ENCODE measurements at places on chromosomes 4 and X. TPM values are rescaled to one million over a fixed set of nuclear protein-coding genes. Genes with fewer than 3 reads are reported as not detected.

DNA sequence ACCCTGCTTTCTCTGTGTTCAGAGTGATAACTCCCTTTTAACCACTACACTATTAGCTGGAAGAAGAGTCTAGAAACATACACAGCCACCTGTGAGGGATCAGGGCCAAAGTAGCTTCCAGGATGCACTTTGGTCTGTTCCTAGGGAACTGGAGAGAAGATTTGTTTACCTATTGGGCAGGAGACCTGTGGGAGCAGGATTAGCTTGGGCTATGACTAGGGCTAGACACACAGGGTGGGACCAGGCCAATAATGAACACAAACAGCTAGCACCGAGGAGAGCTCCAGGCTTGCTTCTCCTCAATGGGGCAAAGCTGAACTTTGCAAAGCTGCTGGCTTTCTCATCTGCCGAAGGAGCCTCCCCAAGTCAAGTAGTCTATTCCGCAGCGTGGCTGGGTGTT, 24.4 kb upstream of the MAP7D3 start:
- no peak for DNase-seq

GRCh38 chrX:44795945-44796450, 47.8 kb upstream of the DUSP21 start:
- no peak for DNase-seq

DNA sequence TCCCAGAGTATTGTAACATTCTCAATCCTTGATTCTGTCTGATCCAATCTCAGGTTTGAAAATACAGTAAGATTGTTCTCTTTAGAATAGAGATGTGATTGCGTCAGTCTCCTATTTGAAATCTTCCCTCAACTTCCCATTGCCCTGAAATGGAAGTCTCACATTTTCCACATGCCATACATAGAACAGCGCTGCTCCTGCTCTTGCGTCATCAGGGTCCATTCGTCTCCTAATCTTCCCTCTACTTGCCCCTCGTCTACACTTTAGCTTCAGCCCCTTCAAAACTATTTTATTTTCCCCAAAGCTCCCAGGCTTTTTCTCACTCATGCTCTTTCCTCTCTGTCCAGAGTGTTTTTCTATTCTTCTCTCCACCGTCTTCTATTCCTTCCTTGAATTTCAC, 301.7 kb upstream of the MAGEB2 start:
- no peak for DNase-seq

GRCh38 chr4:142379277-142380051, 466.6 kb downstream of the INPP4B start:
- DNase-seq: peak; percentile 35

DNA sequence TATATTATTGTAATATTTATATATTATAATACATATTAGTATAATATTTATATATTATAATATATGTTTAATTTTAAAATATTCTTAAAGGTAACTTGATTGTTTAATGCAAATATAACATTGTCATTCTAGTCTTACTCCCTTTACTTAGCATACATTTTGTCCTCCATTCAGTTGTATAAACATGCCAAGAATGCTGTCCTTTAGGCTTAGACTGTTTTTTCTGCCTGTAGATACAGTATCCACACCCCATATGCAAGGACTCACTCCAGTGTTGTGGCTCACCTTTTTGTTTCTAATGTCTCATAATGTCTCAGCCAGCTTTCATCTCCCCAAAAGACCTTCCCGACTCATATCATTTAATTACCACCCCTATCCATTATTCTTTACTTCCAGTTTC, 2110.0 kb downstream of the PCDH7 start:
- DNase-seq: no peak

DNA sequence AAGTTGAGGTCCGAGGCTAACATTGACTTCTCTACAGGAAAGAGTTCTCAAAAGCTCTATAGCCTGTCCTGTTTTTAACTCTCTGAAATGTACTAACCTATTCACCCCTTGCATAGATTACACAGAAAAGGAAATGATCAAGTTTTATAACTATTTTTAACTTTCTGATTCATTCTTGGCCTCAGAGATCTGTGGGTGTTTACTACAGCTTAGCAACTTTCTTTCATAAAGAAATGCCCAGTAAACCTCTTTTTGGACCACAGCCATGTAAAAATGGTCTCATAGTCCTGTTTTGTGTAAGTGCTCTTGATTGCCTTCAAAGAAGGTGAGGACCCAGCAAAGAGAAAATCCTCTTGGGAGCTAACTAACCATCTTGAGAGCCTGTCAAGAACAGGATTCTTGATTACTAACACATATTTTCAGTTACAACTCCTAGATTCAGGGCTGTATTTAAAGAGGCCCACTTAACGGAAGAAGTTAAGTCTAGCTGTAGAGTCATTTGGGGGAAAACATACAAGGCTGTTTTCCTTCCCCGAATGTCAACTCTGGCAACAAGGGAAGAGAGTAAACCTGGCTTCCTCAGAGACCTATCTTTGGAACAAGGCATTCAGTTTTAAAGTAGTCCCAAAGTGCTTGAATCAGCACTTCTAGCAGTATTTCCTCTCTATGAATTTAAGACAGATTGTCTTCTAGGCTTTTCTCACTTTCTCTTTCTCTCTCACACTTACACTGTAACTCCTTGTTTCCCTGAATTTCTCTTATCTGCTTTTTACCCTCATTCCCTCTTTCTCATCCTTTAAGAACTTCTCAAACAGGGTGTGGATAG, 78.2 kb downstream of the IL21 start:
- DNase-seq: peak; percentile 2

DNA sequence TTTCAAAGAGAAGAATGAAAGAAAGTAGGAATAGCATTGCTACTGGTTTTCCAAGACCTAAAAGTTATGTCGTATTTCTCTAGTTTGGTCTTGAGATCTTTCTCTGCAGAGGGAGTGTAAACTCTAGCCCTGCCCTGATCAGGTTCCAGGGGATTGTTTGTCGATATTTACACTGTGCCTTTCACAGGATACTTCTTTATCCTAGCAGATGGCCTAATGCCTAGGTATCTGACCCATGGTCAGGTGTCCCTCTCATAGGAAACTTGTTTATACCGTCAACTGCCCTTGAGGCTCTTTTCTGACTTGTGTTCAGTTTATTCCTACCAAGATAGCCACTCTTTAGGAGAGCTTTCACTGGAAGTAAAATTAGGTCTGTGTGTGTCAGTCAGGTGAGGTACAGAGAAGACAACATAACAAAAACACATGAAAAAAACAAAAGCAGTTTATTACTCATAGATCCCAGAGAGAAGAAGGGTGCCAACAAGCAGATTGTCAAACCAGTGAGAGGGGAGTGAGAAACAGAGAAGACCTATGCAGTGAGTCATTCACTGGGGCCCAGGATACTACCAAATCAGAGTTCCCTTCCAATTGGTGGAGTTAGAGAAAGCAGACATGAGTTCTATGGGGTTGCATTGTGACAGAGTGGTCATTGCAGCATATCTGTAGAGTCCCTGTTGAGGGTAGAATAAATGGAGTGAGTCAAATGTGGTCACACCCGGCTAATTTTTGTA, 40.6 kb upstream of the THOC2 start:
- no peak for DNase-seq

GRCh38 chr4:180057891-180058671, 2185.1 kb upstream of the TENM3 start:
- DNase-seq: peak; percentile 14

GRCh38 chr4:184645904-184646610, 3.2 kb downstream of the CASP3 start:
- DNase-seq: no peak

DNA sequence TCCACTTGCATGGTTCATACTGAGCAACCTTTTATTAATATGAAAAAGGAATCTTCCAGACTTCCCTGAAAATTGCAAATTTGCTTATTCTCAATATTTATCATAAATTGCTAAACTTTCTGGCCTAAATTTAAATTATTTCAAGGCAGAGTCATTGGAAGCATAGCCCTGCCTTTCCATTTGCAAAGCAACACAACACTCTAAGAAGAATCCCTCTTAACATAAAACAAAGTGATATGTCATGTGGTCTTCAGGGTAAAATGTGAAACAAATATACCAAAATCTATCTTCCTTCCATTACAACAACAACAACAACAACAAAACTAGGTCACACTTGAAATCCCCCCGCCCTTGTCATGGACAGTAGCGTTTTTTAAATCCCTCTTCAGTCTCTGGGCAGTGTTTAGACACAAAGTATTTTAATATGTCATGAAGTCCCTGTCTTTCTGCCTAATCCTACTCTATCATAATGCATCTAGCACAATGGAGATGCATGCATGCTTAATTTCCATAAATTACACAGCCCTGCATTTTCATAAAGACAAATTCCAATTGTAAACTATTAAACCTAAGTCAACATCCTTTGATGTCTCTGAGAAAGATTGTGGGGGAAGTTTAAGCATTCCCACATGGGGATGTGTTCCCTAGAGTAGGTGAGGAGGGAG, 668.9 kb upstream of the LCORL start:
- no peak for DNase-seq

- DNase-seq: no peak
Observed at GRCh38 chrX:135354288-135354687, 45.0 kb downstream of the ETDC start.

- peak; percentile 94 for DNase-seq
Observed at GRCh38 chr4:145804116-145804515, 124.2 kb downstream of the C4orf51 start.

GRCh38 chrX:31126205-31126604, 54.4 kb upstream of the FTHL17 start:
- DNase-seq: peak; percentile 19

GRCh38 chr4:112523008-112523721, 7.2 kb upstream of the NEUROG2 start:
- DNase-seq: peak; percentile 70

DNA sequence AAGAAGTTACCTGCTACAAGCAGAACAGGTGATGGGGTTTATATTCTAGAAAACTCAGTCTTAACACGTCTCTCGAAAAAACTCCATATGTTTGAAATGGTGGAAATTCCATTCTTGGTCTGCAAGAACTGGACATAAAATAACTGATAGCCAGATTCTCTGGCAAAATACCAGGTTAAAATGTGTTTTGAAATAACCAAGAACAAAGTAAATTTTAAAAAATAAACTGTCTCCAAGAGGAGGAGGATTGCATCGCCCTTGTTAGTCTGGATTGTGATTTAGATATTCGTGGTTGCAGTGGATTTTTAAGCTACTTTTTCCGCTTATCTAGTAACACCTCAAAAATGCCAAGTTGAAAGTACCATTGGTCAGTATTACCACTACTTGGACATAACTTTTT, 40.8 kb downstream of the CENPU start:
- DNase-seq: no peak

DNA sequence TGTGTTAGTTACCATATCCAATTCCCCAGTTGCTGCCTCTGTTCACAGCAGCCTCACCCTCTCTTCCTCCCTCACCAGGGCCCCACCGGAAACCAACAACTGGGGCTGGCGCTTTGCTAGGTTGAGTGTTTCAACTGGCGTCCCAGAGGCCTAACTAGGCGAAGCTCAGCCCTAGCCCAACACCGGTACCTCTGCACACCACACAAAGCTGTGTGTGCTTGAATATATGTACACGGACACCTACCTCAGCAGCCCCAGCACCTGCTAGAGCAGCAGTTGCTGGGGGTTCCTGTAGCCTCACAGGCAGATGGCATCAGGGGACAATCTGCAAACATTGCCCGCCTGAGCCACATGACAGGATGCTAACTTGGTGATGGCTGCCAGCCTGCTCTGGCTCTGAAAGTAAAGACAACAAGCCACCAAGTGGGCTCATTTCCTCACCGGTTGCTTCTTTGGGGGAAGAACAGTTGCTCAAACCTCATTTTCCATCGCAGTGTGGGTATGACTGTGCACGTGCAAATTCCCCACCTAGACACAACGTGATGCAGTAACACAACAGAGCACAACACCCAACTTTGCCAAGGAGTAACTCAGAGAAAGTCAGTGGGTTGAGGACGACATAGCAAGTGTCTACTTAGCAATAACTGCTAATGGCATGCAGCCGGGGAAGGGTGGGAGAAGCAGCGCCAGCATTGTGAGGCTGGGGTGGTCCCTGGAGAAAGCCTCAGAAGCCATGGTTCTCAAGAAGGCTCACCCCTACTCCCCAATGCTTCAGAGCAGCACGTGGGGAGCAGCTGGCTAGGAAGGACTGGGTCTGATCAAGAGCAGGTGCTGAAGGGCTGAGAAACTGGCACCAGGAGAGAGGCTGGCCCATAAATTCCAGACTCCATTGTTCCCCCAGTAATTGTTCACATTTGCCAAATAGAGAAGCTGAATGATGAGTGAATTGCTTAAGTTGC, 139.5 kb downstream of the SH3KBP1 start:
- DNase-seq: no peak

- DNase-seq: no peak
Observed at GRCh38 chrX:153644356-153645125, 2.5 kb upstream of the DUSP9 start.

DNA sequence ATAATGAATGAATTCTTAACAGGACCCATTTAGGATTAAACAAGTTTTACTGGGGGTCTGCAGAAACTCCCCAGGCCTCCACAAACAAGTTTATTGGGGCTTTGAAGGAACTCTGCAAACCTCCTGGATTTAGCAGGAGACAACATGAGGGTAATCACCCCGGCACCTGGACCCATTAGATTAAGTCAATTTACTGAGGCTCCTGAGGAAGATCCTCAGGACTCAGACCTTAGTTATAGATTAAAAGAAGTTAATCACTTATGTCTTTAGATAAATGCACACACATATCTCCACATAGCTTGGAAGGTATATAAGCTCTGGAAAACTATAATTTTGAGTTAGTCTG, 29.4 kb downstream of the XG start:
- DNase-seq: no peak

DNA sequence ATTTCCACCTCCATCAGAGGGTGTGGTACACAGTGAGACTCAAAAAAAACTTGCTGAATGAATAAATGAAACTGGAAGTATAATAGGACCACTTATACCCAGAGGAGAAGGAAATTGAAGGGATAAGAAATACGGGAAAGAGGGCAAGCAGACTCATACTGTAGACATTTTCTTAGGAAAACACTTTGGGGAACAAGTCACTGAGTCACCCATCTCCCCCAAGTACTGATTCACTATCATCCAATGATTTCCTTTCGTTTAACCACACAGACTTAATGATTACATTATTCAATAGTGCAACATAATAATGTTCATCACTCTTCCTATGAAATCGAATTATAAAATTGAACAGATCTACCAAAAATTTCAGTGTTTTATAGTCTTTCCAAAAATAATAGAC, 97.1 kb downstream of the LDB2 start:
- no peak for DNase-seq

DNA sequence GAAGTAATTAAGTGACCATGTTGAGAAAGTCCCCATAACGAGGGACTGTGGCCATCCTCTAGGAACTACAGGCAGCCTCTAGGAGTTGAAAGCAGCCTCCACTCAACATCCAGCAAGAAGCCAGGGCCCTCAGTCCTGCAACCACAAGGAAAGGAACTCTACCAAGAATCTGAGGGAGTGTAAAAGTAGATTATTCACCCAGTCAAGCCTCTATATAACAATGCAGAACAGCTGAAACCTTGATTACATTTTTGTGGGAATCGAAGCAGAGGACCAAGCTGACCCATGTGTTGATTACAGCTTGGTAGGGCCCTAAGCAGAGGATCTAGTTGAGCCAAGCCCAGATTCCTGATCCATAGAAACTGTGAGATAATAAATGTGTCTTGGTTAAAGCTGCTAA, 17.1 kb downstream of the RPS6KA6 start:
- no peak for DNase-seq

The CT47B1 gene
- not detected for polyA plus RNA-seq

The GPRASP1 gene
- polyA plus RNA-seq: 14.3 TPM

The TEX11 gene
- 0.15 TPM for polyA plus RNA-seq

The ANAPC4 gene
- 32.6 TPM for polyA plus RNA-seq

The CAMK2D gene
- 115 TPM for polyA plus RNA-seq

The KCNE5 gene
- polyA plus RNA-seq: 99.5 TPM

The GSTCD gene
- polyA plus RNA-seq: 8.6 TPM

The P2RY8 gene
- 0.83 TPM for polyA plus RNA-seq

The SLC16A2 gene
- polyA plus RNA-seq: 39.6 TPM

The ASB11 gene
- polyA plus RNA-seq: 3.9 TPM

The TRPC5OS gene
- polyA plus RNA-seq: 0.21 TPM

The TRIML1 gene
- polyA plus RNA-seq: not detected

The BGN gene
- polyA plus RNA-seq: 170 TPM
